Skeletal muscle tissue (tissue), 5 donors: ENCODE measurements at places on chromosomes 4 and X. TPM values are rescaled to one million over a fixed set of nuclear protein-coding genes. Genes with fewer than 3 reads are reported as not detected.

The ARHGAP4 gene
- 25.1 TPM for total RNA-seq

The KLF8 gene
- total RNA-seq = 2.6 TPM

The PFKFB1 gene
- not detected for total RNA-seq

The RAB9B gene
- total RNA-seq = 19.8 TPM

The TBX22 gene
- under 0.01 TPM for total RNA-seq

The SSX4B gene
- total RNA-seq = not detected

The ASMT gene
- not detected for total RNA-seq

The TMEM150C gene
- total RNA-seq = 4.2 TPM

The AKAP17A gene
- total RNA-seq = 13.0 TPM

The ARAP2 gene
- 2.6 TPM for total RNA-seq

The DCAF16 gene
- total RNA-seq = 23.0 TPM

The BEND4 gene
- total RNA-seq = under 0.01 TPM

The TRIM61 gene
- total RNA-seq = 2.6 TPM

The BTK gene
- total RNA-seq = 2.1 TPM

The CT45A6 gene
- total RNA-seq = not detected

The ATP7A gene
- total RNA-seq = 15.1 TPM

The CCDC110 gene
- 0.52 TPM for total RNA-seq

The SHROOM4 gene
- total RNA-seq = 3.7 TPM

The PDLIM3 gene
- total RNA-seq = 415 TPM

The GC gene
- total RNA-seq = not detected

The TRO gene
- 52.2 TPM for total RNA-seq

The HPGD gene
- 5.7 TPM for total RNA-seq

The MAGEC1 gene
- total RNA-seq = not detected

The SMIM10 gene
- 2.1 TPM for total RNA-seq

The STBD1 gene
- 27.1 TPM for total RNA-seq

The FAM184B gene
- 4.2 TPM for total RNA-seq

The NDP gene
- total RNA-seq = 2.1 TPM

The RAB33A gene
- 1.6 TPM for total RNA-seq

The SPP1 gene
- total RNA-seq = 156 TPM

The MAGEB18 gene
- not detected for total RNA-seq

The SOWAHB gene
- under 0.01 TPM for total RNA-seq

The NPY2R gene
- total RNA-seq = not detected

The TASL gene
- 0.52 TPM for total RNA-seq

The ZNF711 gene
- 15.7 TPM for total RNA-seq

The REST gene
- 21.4 TPM for total RNA-seq

The CXorf49 gene
- total RNA-seq = not detected

The F11 gene
- total RNA-seq = not detected

The TCEANC gene
- 14.1 TPM for total RNA-seq

The CXCL1 gene
- total RNA-seq = 0.52 TPM

The CLRN2 gene
- not detected for total RNA-seq

The MAGEA9B gene
- total RNA-seq = not detected

The BEND2 gene
- total RNA-seq = not detected

The GUCY1A1 gene
- 19.8 TPM for total RNA-seq

The MAGEE2 gene
- total RNA-seq = not detected
